ENCODE measurements at places on chromosomes 5 and 9.

- no peak for DNase-seq
Measured at GRCh38 chr9:73871636-73872035, 625.5 kb upstream of the RORB start.

- no peak for DNase-seq
Measured at GRCh38 chr9:129335464-129336129, 157.5 kb upstream of the IER5L start.

GRCh38 chr9:126399251-126399650 lies 72.6 kb downstream of the MVB12B start:
- DNase-seq, result no peak

DNA sequence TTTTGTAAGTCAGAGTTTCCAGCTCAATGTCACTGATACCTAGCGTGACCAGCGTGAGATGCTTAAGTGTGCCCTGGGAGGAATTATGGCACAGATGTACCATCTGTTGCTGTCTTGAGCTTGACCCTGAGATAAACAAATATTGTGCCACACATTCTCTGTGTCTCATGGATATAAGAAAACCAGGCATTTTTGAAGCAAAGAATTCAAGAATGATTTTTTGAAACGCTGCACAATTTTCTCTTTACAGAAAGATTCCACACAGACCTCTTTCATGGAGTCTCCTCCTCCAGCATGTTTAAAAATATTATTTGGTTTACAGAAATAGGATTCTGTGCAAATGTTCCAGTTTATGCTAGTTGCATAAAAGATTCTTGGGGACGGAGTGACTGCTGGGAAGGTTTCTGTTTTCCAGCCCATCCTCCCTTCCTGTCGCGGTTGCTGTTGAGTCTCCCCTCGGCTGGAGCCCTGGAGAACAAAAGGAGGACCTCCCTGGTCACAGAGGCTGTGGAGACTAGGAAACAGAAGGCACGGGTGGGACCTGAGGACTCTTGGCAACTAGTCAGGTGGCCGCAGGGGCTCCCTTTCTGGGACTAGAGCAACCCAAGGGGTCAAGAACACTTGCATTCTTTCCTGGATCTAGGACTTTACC lies 120.8 kb downstream of the RASGRF2 start:
- no peak for DNase-seq

DNA sequence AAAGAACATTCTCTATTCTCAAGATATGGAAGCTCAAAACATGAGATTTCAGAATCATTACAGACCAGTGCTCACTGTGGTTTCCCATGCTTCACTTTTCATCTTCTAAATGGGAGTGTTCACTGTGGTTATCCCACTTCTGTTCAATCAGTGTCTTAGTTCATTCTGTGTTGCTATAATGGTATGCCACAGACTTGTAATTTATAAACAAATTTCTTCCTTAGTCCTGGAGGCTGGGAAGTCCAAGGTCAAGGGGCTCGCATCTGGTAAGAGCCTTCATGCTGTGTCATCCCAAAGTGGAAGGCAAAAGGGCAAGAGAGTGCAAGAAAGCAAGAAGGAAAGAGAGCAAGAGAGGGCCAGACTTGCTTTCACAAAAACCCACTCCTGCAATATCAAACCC lies 146.3 kb downstream of the TTC39B start:
- no peak for DNase-seq

- DNase-seq, result no peak
Measured at GRCh38 chr5:84257061-84257460, 127.6 kb downstream of the EDIL3 start.

- DNase-seq, result no peak
Measured at GRCh38 chr5:73415617-73416016, 33.0 kb downstream of the FOXD1 start.

DNA sequence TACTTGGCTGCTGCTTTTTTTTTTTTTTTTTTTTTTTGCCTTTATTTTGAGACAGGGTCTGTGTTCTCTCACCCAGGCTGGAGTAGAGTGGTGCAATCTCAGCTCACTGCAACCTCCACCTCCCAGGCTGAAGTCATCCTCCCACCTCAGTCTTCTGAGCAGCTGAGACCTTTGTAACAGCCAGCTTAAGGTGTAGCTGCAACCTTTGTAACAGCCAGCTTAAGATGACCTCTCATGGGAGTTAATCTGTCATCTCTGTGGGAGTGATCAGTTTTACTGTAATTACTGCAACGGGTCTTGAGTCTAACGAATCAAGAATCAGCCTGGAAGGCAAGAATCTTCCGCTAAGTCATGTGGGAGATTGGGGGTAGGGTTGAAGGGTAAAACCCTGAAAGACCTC lies 31.6 kb upstream of the SNX2 start:
- DNase-seq, result no peak

- peak; percentile 73 for DNase-seq
Measured at GRCh38 chr5:141050622-141051520, at the start of gene PCDHB1. PCDHB1 (plus strand) TSS chr5:141051374; CDS start chr5:141051471, 97 bp downstream.
